ENCODE measurements at places on chromosomes 6 and 20.

- DNase-seq: no peak
These were observed 299.5 kb downstream of the ADGB start for GRCh38 chr6:146898069-146898887.

DNA sequence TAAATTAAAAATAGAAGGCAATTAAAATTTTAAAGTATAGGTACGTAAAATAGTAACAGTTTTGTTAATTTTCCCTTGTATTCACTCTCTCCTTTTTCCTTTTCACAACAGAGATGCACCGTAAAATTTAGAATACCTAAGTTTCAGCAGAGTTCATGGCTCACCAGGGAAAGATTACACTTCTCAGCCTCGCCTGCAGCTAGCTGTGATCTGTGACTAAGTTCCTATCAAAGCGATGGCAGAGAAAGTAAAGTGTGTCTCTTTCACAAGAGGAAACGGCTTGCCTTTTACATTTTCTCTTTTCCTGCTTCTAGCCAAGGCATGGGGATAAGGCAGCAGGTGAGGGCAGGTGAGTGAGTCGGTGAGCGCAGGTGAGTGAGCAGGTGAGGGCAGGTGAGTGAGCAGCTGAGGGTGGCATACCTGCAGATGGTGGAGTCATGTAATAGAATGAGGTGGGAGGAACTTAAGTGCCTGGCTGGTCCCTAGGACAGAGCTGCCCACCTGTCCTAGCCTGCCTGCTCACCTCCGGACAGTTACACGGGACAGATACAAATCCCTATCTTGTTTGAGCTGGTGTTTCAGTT is 30.9 kb downstream of the ZFP64 start:
- no peak for DNase-seq

DNA sequence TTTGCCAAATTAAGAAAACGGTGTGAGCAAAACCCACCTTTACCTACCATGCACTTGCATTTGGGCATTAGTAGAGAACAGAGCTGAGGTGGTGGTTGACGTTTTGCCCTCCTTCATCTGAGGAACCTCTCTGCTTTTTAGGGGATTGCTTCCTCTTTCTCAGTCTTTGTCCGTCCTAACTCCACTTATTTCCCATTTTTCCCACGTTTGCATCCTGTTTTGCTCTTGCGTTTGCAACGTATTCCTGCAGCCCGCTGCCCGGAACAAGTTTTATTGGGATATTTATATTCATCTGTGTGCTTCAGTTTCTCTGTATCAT is 374 bp upstream of the SERINC1 start:
- DNase-seq: no peak

GRCh38 chr6:121810158-121811032 is 374.9 kb downstream of the GJA1 start:
- no peak for DNase-seq

DNA sequence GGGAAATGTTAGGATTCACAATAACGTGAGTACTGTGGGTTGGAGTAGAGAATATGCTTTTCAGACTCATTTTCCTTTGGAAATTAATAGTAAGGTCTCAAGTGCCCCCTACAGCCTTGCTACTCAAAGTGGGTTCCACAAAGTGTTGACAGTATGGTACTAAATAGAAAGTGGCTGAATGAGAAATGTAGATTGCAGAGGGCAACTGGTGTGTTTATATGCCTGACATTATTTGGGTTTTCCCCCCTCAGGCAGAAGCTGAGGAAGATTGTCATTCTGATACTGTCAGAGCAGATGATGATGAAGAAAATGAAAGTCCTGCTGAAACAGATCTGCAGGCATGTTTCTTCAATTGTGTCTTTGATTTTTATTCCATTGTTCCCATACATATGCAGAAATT is 5.6 kb downstream of the FBXO9 start:
- DNase-seq: no peak

- DNase-seq: no peak
These were observed 96.9 kb downstream of the JPH2 start for GRCh38 chr20:44089987-44090674.

DNA sequence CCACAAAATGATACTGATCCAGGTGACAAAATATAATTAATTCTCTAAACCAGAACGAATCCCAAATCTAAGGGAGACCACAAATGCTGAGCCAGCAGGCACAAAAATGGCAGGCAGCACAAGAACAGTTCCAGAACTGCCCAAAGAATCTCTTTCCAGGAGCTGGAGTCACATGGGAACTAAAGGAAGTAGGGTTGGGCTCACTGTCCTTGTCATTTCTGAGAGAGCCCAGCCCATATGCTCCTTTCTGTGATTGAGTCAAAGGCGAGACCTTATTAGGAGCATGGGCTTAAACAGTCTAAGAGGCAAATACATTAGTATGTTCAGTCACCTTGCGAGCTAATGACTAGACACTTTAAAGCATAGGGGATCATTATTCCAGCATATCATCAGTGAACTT is 327.6 kb upstream of the ARID1B start:
- DNase-seq: no peak

- no peak for DNase-seq
These were observed 49.6 kb downstream of the TCP11 start for GRCh38 chr6:35091346-35092083.

GRCh38 chr6:130966344-130966980 is 96.6 kb downstream of the EPB41L2 start:
- no peak for DNase-seq

DNA sequence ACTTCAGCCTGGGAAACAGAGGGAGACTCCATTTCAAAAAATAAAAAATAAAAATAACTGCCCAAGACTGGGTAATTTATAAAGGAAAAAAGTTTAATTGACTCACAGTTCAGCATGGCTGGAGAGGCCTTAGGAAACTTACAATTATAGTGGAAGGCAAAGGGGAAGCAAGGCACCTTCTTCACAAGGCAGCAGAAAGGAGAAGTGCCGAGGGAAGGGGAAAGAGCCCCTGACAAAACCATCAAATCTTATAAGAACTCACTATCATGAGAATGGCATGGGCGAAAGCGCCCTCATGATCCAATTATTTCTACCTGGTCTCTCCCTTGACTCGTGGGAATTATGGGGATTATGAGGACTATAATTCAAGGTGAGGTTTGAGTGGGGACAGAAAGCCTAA is 95.5 kb upstream of the LGSN start:
- no peak for DNase-seq

- DNase-seq: no peak
These were observed 382.7 kb downstream of the HDGFL1 start for GRCh38 chr6:22952097-22952496.

GRCh38 chr20:10666221-10667076 is 7.3 kb downstream of the JAG1 start:
- DNase-seq: no peak

- DNase-seq: no peak
These were observed 54.7 kb downstream of the RNASET2 start for GRCh38 chr6:166901626-166902025.

DNA sequence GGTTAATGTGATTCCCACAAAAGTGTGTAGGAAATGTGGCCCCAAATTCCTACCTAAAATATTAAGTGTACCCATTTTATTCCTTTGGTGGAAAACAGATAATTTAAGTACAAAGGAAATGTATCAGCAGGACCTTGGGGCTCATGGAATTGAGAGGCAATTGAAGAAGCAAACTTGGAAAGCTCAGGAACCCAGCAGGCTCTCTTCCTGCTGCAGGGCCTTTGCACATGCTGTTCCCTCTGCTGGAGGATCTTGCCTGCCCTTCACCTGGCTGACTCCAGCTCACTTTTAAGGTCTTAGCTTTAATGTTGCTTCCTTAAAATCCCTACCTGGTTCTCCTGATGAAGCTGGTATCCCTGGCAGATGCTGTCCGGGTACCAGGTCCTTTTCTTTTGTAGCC is 9.8 kb upstream of the BLCAP start:
- no peak for DNase-seq
